ENCODE measurements at places on chromosomes 4 and X. TPM values are rescaled to one million over a fixed set of nuclear protein-coding genes. Genes with fewer than 3 reads are reported as not detected.

CXCL11 gene
- total RNA-seq: not detected

ESX1 gene
- 9.0 TPM for total RNA-seq

RAB39B gene
- 20.8 TPM for total RNA-seq

TXK gene
- 0.36 TPM for total RNA-seq

C4orf33 gene
- total RNA-seq: 13.9 TPM

DNA sequence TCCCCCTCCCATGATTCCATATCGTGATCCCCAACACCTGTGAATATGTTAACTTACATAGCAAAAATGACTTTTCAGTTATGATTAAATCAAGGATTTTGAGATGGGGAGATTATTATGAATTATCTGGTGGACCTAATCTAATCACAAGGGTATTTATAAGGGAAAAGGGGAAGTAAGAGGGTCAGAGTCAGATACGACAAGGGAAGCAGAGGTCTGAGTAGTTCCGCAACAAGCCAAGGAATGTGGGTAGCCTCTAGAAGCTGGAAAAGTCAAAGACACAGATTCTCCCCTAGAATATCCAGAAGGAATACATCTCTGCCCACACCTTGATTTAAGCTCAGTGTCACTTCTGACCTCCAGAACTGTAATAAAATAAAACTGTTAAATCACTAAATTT lies 1.0 kb upstream of the IL13RA1 start:
- ATAC-seq: no peak

- ATAC-seq: no peak
Observed at GRCh38 chr4:169215656-169216055, 55.1 kb downstream of the SH3RF1 start.

- no peak for ATAC-seq
Observed at GRCh38 chr4:130361616-130362015, 1265.7 kb downstream of the C4orf33 start.

- ATAC-seq: no peak
Observed at GRCh38 chr4:163243297-163243981, 76.7 kb upstream of the NAF1 start.

- no peak for ATAC-seq
Observed at GRCh38 chrX:47482065-47482511, 934 bp downstream of the ZNF41 start.

- ATAC-seq: no peak
Observed at GRCh38 chr4:139416073-139416673, 37.7 kb upstream of the RAB33B start.
